Trophoblast cell (in vitro differentiated cells and primary cell): ENCODE measurements at places on chromosomes 3 and 15.
A peak's percentile ranks its signal among the peaks of the same experiment; 100 is the strongest.

GRCh38 chr15:94370936-94371285, 139.6 kb downstream of the MCTP2 start:
- no peak for DNase-seq

- peak; percentile 13 for DNase-seq
These were observed 48.2 kb upstream of the FMN1 start for GRCh38 chr15:33242669-33243191.

DNA sequence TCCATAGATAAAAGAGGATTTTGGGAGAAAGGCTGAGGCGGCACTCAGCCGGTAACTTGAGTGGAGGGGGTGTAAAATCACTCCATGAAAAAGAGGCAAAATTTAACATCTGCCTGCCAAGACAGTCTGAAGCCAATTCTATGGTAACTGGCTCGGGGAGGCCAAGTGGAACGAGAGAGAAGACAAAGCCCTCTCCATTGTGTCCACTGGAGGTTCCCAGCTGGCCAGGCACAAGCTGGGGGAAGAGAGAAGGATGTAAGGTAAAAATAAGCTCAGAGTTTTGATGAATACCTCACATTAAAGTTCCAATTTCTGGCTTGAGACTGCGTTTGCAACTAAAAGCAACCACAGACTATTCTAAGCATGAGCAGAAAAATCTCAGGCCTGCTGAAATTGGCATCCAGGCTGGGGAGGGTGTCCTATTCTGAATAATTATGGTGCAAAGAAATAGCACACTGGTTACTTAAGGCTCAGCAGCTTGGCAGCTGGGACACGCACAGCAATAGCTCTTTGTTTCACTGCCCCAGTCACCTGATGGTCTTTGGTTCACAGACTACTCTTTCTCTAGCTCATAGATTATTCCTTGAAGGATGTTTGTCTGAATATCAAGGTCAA, 48.8 kb downstream of the CHRD start:
- DNase-seq = no peak

DNA sequence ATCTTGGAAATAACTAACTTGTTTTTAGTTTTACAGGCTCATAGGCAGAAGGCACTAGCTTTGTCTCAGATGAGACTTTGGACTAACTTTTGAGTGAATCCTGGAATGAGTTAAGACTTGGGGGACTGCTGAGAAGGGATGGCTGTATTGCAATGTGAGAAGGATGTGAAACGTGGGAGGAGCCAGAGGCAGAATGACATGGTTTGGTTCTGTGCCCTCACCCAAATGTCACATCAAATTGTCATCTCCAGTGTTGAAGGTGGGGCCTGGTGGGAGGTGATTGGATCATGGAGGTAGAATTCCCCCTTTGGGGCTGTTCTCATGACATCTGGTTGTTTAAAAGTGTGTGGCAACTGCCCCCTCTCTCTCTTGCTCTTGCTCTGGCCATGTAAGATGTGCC, 28.8 kb upstream of the CCDC50 start:
- DNase-seq = no peak

DNA sequence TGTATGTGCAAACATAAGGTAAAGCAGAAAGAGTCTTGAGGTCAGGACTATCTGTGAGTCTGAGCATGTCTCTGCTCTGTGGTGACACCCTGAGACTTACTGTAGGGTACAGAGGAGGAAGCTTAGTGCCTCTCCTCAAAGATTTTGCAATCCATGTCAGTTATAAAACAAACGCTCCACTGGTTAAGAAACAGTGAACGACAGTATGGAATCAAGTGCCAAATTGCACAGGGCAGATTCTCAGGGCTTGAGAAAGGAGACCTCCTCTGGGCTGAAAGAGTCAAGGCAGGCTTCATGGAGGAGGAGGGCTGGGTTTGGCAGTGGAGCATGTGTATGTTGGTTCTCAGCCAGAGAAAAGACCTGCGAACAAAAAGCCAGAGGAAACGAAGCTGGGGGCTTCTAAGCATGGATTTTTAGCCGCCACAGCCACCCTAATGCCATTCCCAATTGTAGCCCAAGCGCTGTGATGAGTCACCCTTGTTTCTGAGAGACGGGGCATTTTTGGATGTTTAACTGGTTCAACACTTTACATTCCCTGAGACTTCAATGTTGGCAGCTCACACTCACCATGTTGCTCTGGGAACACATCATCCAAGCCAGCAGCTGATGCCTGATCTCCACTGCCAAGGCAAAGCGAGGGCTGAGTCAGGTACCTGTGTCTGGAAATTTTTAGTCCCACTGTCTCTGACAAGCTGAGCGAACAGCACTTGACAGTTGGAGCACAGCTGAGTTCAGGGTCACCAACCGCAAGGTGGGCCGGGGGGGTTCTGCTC, 3.4 kb upstream of the DGKG start:
- DNase-seq = no peak

GRCh38 chr3:28835751-28836150, 445.1 kb upstream of the RBMS3 start:
- no peak for DNase-seq

GRCh38 chr3:123688241-123688747, 103.4 kb upstream of the HACD2 start:
- DNase-seq = no peak

- no peak for DNase-seq
These were observed 271.1 kb downstream of the EBLN2 start for GRCh38 chr3:73332558-73332957.

DNA sequence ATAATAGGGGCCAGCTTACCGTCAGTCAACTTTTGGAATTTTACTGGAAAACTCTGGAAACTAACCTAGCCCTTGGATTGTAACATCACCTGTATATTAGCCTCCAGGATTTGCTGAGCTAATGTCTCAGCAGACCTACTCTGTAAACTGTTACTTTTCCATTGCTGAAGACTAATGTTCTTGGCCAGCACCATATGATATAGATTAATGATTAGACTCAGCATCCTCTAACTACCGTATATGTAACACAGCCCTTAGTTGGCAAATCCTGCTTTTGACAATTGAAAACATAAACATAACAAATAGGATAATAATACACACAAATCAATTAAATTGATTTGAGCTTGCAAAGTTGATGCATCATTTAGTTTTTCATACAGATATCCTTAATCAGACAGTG, 26.6 kb upstream of the GBE1 start:
- no peak for DNase-seq

DNA sequence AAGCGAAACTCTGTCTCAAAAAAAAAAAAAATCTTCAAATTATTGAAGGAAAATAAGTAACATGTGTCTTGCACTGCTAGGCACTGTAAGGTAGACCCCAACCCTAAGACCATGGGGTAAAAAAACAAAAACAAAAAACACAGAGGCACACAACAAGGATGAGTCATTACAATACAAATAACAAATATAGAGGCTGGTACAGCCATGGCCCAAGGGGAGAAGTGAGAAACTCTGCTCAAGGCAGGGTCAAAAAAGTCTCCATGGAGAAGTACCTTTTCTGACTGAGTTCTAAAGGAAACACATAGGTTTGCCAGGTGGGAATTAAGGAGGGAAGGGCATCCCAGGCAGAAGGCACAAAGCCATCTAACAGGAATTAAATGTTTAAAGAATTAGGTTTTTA, 54.5 kb downstream of the TOP2B start:
- no peak for DNase-seq

- DNase-seq = peak; percentile 81
These were observed 12.1 kb upstream of the RTP2 start for GRCh38 chr3:187714404-187714979.

DNA sequence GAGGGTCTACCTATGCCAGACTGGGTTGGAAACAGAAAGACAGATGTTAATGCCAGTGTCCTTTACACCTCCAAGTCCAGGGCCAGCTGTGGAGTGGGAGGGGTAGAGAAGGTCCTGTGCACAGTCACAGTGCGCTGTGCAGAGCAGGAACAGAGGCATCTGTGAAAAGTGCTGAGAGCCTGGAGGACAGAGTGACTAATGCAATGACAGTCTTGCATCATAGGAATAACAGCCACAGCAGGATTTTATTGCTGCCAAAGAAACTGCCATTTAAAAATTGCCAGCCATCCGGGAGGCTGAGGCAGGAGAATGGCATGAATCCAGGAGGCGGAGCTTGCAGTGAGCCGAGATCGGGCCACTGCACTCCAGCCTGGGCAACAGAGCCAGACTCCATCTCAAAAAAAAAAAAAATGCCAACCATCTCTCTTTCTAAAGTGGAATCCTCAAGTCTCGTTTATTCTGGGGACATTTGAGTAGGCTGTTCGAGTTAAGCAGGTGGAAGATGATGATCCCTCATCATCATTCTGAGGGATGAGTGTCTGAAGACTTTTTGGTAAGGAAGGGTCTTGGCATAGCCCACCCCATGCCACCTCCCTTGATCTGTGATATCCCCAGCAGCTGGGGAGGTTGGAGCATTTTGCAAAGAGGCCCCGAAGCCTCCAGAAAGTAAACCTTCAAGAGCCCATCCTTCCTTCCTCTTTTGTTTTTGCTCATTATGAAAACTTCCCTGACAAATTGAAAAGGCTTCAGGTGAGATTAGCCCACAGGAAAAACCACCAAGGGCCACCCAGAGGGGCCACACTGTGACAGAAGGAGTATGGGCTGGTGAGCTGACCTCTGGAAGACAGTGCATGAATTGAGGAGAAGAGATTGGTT, 7.7 kb downstream of the CCR2 start:
- DNase-seq = peak; percentile 82

- DNase-seq = no peak
These were observed 445.4 kb downstream of the ZIC1 start for GRCh38 chr3:147854542-147854941.

DNA sequence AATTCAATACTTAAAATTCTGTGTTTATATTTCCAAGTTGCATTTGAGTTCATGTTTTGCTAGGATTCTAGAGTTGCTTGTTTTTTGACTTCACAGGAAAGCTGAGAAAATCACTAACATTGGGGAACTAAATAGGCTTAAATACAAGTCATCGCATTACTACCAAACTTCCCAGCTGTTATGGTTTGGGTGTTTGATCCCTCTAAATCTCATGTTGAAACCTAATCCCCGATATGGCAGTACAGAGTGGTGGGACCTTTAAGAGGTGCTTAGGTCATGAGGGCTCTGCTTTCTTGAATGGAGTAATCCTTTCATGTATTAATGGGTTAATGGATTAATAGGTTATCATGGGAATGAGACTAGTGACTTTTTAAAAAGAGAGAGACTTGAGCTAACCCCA, 77.2 kb upstream of the ARPP21 start:
- DNase-seq = no peak

- peak; percentile 61 for DNase-seq
These were observed 109.9 kb downstream of the FMN1 start for GRCh38 chr15:33084661-33085060.

DNA sequence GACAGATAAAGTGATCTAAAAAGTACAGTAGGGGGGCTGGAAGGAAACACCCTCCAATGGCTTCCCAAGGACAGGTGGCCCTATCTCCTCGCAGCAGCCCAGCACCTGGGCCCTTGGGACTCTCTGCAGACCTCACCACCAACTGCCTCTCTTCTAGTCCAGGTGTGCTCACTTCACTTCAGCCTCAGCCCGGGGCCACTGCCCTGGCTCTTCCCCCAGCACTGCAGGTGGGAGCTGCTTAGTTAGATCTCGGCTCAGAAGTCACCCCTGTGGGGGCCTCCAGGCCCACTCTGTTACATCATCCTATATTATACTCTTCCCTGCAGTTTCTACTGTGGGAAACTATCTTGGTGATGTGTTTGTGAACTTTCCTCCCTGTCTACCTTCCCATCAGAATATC, 2.0 kb downstream of the KLF15 start:
- DNase-seq = no peak

DNA sequence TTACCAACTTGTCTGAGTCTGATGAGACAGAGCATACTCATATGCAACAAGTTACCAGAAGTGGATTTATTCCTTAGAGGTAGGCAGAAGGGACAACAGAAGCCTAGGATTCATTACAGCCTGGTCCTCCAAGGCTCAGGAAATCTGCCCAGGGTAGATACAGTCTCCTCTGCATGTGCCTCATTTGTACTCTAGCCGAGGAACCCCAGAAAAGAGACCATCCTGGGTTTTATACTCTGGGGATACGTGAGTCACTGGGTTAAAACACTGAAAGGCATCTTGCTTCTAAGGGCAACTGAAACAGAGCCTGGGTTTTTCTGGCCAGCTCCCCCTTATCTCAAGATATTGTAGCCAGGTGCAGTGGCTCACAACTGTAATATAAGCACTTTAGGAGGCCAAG, 45.6 kb downstream of the TLNRD1 start:
- DNase-seq = no peak

GRCh38 chr3:192887701-192888100, 30.0 kb downstream of the MB21D2 start:
- DNase-seq = no peak

- DNase-seq = no peak
These were observed 1.5 kb upstream of the IDH2 start for GRCh38 chr15:90103701-90104329.

DNA sequence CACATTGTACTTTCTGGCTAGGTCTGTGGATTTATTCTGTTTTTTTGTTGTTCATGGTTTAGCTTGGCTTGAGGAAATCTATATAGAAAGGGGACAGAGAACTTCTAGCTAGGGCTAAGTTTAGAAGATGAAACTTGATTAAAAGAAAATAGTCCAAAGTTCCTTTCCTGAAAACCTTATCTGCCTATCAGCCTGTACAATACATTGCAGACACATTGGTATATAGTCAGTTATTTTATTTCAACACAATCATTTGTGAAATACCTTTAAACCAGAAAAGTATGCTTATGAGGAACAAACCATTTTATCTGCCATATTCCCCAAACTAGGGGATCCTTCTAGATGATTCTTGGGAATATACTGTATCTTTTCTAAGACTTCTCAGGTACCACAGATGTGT, 147.3 kb upstream of the CGNL1 start:
- no peak for DNase-seq

DNA sequence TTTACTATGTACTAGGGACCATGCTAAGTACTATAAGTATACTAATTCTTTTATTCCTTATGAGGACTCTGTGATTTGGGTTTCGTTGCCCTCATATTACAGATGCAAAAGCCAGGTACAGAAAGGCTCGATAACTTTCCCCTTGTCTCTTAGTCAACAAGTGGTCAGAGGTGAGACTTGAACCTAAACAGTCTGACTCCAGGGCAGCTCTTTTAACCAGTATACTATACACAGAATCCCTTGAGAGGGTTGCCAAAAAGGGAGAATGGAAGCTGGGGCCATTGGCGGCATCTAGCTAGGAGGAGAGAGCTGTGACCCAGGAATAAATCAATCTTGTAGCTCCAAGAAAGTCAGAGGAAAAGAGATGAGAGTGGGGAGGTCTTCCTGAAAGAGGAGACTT, 92.4 kb downstream of the TOP2B start:
- DNase-seq = no peak

- no peak for DNase-seq
These were observed 294.8 kb upstream of the NR2E3 start for GRCh38 chr15:71515375-71516186.

DNA sequence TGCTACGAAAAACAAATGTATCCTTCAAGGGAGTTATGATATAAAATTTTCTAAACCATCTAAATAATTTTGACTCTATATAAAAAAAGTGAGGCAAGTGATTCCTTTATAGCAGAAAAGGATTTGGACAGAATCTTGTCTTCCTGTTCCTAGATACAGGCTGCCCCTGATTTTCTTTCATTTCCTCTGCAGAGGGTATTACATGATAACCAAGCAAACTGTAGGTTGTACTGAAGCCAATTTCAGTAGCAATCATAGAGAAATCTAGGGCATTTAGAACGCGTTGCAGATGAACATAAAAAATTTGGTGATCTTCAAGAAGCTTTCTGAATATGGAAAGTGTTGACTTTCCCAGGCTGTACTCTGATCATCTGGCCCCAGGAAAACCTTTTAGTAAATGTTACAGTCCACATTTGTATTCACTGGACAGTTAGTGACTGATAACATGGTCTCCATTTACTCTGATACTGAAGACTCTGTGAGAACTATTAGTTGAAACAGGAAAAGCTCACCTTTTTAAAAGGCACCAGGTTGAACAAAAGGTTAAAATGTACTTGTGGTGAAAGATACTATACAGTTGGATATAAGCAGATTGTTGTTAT, 9.1 kb upstream of the UTS2B start:
- no peak for DNase-seq
